ENCODE measurements at places on chromosomes 16 and 17.

- no peak for DNase-seq
Observed at GRCh38 chr16:80896776-80897175, 92.4 kb upstream of the CDYL2 start.

GRCh38 chr17:38543403-38544174 lies 62.2 kb downstream of the SRCIN1 start:
- DNase-seq: no peak

DNA sequence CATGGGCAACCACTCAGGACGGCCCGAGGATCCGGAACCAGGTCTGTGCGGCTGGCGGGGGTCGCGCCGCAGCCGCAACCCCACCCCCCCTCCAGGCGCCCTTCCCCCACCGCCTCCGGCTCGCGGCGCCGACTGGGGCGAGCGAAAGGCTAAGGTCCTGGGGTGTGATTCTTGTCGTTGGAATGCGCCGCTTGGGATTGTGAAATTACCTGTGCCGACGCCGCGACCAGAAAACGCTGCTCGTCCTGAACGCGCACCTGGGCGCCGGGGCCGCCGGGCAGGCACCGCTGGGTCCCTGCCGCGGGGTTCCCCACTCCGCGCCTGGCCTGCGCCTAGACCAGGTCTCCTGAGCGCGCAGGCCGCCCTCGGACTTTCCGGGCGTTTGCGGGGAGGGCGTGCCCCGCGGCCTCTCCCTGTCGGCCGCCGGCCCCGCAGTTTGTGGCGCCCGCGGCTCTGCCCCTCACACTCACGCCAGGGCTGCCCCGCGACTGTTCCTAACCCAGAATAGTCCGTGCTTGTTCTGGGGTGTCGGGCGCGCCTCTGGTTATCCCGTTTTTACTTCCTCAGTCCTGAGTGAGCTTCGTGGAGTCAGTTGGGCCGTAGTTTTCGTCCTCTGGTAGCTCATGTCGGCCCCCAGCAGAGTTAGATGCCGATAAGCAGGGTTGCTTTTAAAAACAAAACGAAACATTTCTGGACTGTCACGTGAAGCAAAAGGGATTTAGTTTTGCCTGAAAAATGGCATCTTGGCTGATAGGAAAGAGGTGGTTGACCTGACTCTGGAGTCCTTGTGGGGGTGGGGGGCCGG lies 147.2 kb downstream of the SPECC1 start:
- DNase-seq: peak; percentile 41

GRCh38 chr17:40526668-40527067 lies 25.2 kb upstream of the TNS4 start:
- DNase-seq: no peak

GRCh38 chr17:36943250-36944191 lies 5.2 kb upstream of the AATF start:
- no peak for DNase-seq

GRCh38 chr17:7834542-7834956 lies 532 bp downstream of the KDM6B start:
- DNase-seq: peak; percentile 59

DNA sequence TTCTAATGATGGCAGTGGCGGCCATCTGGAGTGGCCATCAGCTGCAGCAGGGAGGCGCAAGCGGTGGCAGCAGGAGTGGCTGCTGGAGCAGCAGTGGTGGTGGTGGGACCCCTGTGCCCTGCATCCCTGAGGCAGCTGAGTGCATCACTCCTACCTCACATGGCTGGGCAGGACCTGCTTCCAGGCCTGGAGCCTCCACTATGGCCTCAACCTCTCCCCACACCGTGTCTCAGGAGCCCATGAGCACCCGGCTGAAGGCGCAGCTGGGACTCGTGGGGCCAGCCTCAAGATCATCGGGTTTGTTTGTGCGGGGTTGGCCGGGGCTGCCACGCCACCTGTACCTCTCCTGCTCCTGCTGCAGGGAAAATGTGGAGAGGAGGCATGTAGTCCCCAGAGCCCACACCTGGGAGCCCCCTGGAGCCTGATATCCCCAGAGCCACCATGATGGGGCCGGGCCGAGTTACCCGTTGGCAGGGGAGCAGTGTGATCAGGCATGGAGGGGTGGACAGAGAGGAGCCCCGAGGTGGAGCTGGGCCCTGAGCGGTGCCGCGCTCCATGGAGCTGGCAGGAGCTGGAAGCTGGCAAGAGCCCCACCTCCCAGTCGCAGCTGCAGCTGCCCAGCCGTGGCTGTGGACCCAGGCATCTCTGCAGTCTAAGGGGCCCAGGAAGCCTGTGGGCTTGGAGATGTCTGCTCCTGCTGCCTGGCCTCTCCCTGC lies 16.7 kb downstream of the RHOT1 start:
- DNase-seq: no peak

DNA sequence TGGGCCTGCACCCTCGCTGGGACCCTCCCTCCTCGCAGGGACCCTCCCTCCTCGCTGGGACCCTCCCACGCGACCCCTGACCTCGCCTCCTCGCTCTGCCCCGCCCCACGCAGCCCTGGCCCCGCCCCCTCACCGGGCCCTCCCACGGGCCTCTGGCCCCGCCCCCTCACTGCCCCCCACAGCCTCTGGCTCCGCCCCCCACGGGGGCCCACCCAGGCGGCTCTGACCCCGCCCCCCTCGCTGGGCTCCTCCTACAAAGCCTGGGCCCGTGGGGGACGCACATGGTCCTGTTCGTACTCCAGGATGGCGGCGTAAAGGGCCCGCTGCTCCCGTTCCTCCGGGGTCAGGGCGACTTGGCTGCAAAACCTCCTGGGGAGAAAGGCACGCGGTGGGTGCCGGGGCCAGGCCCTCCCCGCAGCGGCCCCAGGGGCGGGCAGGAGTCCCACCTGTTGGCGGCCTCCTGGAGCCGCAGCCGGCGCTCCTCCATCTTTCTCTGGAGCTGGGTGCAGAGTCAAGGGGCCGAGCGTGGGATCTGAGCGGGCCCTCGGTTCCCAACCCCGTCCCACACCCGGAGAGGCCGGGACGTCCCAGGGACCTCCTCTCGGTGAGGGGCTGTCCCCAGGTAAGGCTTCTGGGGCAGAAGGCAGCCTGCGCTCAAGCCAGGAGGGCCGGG lies 9.0 kb downstream of the VPS9D1 start:
- peak; percentile 83 for DNase-seq

GRCh38 chr17:3890082-3890877 lies 2.6 kb downstream of the CAMKK1 start:
- peak; percentile 50 for DNase-seq
